Transverse colon (tissue), 4 donors: ENCODE measurements at places on chromosomes 6 and 20. TPM values are rescaled to one million over a fixed set of nuclear protein-coding genes. Genes with fewer than 3 reads are reported as not detected.

DNA sequence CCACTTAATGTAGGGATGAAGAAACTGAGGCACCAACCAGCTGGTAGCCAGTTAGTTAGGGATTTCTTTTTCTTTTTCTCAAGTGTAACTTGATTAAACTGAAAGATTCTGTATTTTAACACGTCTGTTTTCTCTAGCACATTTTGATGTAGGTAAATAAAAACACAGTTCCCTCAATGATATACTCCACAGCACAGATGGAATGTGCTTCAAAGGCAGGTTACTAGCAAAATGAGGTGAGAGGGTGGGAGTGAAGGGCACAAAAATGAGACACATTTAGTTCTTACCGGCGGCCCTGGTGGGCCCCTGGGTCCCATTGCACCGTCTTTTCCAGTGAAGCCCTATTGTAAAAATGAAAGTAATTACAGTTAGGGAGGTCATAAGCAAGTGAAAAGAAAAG lies 108.9 kb downstream of the COL12A1 start:
- H3K36me3 ChIP-seq, result no peaks in the 10 kb centered on the region
- peaks cover 19% of the 10 kb centered on the region for H3K4me1 ChIP-seq
- no peak for DNase-seq
- H3K4me3 ChIP-seq, result no peak overlapping the region
- no peak overlapping the region for H3K27ac ChIP-seq

Gene HLA-DOA
- 0.82 TPM for total RNA-seq

Gene RWDD2A
- 2.3 TPM for total RNA-seq

GRCh38 chr6:18308070-18308735 lies 43.9 kb upstream of the DEK start:
- peaks cover 4% of the 10 kb centered on the region for H3K27me3 ChIP-seq
- no peaks in the 10 kb centered on the region for H3K4me1 ChIP-seq
- H3K4me3 ChIP-seq, result no peak overlapping the region
- DNase-seq, result no peak
- H3K27ac ChIP-seq, result no peak overlapping the region

Gene HLA-DPB1
- 59.1 TPM for total RNA-seq

GRCh38 chr6:130724089-130724488 lies 103.1 kb upstream of the SMLR1 start:
- no peaks in the 10 kb centered on the region for H3K27me3 ChIP-seq
- H3K36me3 ChIP-seq, result no peaks in the 10 kb centered on the region
- no peak overlapping the region for H3K27ac ChIP-seq
- H3K4me1 ChIP-seq, result no peaks in the 10 kb centered on the region
- DNase-seq, result no peak
- H3K4me3 ChIP-seq, result no peak overlapping the region

Gene BPI
- not detected for total RNA-seq

Gene ENPP4
- 24.0 TPM for total RNA-seq

- H3K27ac ChIP-seq, result peak overlapping the region; percentile 65
- H3K36me3 ChIP-seq, result no peaks in the 10 kb centered on the region
- peaks cover 7% of the 10 kb centered on the region for H3K4me1 ChIP-seq
- DNase-seq, result no peak
These were observed 103.8 kb upstream of the BEND6 start for GRCh38 chr6:56851074-56851473.

Gene MUC22
- not detected for total RNA-seq

Gene HRH3
- total RNA-seq, result not detected

Gene POU5F1
- 434 TPM for total RNA-seq
